Ureter (tissue), 1 donor: ENCODE measurements at places on chromosomes 13 and 19.

GRCh38 chr13:98482476-98483444 lies 94.1 kb downstream of the STK24 start:
- peak; percentile 78 for DNase-seq

GRCh38 chr19:5644037-5644436 lies 21.2 kb downstream of the SAFB start:
- DNase-seq: no peak

DNA sequence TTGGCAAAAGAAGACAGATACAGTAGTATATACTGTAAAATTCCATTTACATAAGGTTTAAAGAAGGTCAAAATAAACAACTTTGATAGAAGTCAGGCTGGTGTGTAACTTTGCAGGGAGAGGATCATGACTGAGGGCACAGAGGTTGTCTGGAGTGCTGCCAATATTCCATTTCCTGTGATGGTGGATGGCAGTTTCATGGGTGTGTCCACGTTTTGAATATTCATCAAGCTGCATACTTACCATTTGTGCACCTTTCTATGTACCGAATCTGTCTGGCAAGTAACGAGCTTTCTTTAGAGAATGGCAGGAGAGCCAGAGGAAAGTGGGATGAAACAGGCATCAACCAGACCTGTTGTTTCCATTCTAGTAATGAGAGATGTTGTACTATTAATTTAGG lies 420.5 kb upstream of the HTR2A start:
- DNase-seq: no peak

DNA sequence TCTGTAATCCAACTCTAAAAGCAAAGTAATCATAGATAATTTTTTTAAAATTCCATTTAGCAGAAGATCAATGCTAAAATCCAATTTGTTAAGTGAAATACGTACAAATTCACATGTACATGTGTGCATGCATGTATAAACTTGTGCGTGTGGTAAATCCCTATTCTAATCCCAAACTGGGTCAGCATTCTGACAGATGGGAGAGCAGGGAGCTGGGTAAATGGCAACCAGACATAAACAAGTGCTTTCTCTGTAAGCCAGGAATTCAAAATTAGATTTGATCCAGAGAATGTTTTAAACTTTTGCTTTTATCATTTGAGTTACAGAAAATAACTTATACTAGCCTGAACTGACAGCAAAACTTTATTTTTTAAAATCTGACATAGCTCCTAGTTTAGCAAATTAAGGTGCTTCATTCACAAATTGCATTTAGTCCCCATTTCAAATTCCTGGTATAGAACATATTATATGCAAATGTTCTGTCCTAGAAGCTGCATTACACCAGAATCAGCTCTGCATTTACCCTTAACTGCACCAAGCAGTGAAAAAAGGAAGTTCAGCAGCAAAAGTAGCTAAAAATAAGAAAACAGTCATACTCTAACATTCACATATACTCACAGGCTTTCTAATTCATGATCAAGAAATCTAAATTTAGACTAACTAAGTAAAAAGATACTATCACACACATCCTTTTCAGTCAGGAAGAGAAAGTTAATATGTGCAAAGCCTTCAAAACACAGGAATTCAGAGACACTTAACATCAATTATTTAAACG lies 32.6 kb downstream of the UBL3 start:
- DNase-seq: no peak

DNA sequence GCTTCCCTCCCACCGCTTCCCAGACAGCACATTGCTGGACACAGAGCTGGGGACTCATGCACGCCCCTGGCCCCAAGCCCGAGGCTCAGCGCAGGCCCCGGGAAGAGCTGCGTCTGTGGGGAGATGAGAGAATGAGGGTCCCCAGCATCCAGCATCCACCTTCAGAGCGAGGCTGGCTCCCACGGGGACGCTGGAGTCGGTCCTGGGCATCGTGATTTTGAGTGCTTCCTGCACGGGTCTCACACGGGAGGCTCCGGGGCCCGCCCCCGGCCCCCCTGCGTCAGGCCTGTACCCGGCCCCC lies 4.7 kb downstream of the NCLN start:
- DNase-seq: no peak

- no peak for DNase-seq
Measured at GRCh38 chr13:64078025-64078424, 2662.4 kb upstream of the PCDH20 start.

DNA sequence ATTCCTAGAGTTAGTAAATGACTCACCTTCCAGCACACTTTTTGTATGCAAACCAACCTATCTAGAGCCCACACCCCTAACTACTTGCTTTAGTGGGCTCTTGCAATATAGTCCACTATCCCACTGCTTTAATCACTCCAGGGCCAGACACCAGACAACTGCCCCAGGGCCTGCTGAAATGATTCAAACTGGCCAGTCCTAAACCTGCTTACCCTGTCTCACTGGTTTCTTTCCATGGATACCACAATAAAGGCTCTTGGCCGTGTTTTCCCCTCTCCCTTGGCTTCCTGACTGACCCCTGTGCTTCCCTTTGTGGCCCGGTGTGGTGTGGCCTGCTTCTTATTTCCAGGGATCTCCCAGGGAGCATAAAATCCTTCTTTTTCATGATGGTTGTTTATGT lies 14.6 kb downstream of the HS6ST3 start:
- no peak for DNase-seq

DNA sequence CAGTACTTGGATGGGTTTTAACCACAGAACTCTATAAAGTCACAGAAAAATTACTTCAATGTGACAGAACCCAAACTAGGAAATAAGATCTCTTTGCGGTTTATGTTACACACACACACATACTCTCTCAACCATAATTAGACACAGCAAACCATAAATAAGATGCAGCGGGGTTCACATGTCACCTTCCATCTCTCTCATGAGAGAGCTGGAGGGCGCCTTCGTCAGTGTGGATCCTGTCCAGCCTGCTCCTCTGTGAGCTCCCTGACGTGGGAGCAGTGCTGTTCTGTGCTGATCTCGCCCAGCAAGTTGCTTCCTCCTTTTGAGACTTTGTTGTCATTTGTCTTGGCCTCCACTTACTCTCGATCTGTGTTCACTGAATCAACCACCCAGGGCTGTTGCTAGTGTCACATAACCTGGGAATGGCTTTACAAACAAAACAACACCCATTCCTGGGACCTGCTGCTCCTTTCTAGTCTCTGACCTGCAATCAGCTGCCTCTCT lies 204.9 kb upstream of the KL start:
- DNase-seq: no peak

DNA sequence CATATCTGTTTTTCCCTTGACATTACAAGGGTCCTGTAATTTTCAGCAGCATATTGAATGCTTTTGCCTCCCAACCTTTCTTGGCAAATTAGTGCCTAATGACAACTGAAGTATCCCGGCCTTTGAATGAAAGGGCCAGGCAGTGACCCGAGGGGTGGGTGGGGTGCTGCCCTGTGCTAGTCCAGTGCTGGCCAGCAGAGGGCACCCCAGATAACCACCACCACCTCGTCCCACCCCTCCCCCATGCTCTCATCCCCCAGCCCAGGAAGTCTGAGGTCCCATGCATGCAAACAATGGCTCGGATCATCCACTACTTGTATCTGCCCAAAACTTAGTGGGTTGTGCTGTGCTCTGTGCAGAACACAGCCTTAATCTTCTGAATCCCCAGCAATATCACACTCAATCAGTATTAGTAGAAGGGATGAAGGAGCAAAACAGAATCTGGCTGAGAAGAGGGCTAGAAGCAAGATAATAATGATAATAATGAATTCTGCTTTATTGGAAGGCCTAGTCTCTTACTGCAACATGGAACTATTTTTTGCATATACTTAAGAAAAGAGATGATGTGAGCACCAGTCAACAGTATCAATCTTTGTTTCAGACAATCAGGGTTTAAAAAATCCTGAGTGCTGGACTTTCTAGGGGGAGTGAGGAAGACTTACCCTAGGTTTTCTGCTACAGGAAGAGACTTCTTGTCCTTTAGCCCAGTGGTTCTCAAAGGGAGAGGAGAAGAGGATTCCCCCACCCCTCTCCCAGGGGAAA lies 3.8 kb downstream of the ATP12A start:
- DNase-seq: no peak

- no peak for DNase-seq
Measured at GRCh38 chr19:32864318-32865007, 5.1 kb downstream of the SLC7A9 start.

GRCh38 chr13:85652491-85652890 lies 146.7 kb downstream of the SLITRK6 start:
- DNase-seq: no peak

DNA sequence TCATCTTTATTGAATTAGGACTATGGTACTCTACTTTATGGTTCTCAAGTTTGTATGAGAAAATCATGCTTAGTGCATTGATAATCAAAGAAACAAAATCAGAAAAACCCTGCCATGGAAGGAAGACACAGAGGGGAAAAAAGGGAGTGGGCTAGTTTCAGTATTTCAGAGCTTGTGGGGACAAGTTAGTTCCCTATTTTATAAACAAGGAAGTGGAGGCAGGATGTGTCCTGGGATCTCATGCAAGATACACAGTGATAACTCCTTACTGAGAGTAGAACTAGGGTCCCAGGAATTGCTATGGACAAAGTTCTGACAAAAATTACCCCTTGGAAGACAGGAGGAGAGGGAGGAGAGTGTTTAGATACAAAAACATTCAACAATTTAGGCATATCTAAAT lies 1277.3 kb downstream of the UQCRFS1 start:
- DNase-seq: no peak

- no peak for DNase-seq
Measured at GRCh38 chr13:40592035-40592434, 74.4 kb downstream of the FOXO1 start.

- DNase-seq: no peak
Measured at GRCh38 chr19:54415901-54416673, 823 bp downstream of the TTYH1 start.

- no peak for DNase-seq
Measured at GRCh38 chr19:29675120-29675649, 9.9 kb downstream of the PLEKHF1 start.

DNA sequence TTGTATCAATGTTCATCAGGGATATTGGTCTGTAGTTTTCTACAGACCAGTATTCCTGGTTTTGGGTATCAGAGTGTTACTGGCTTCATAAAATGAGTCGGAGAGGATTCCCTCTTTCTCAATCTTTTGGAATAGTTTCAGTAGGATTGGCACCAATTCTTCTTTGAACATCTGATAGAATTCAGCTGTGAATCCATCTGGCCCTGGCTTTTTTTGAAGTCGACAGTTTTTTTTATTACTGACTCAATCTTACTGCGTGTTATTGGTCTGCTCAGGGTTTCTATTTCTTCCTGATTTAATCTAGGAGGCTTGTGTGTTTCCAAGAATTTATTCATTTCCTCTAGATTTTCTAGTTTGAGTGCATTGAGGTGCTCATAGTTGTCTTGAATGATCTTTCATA lies 11.4 kb downstream of the TEX26 start:
- DNase-seq: no peak

DNA sequence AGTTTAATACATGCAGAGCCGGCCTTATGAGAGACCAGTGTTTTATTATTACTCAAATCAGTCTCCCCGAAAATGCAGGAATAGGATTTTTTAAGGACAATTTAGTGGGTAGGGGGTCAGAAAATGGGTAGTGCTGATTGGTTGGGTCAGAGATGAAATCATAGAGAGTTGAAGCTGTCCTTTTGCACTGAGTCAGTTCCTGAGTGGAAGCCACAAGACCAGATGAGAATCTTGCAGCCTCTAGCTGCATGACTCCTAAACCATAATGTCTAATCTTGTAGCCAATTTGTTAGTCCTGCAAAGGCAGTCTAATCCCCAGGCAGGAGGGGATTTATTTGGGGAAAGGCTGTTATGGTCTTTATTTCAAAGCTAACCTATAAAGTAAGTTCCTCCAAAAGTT lies 1163.9 kb downstream of the DIAPH3 start:
- no peak for DNase-seq

- DNase-seq: no peak
Measured at GRCh38 chr13:79541426-79542049, 60.6 kb downstream of the NDFIP2 start.

- DNase-seq: peak; percentile 74
Measured at GRCh38 chr19:2034729-2035589, 16.1 kb downstream of the MKNK2 start.

- no peak for DNase-seq
Measured at GRCh38 chr13:99655351-99656091, 154.2 kb downstream of the TM9SF2 start.

DNA sequence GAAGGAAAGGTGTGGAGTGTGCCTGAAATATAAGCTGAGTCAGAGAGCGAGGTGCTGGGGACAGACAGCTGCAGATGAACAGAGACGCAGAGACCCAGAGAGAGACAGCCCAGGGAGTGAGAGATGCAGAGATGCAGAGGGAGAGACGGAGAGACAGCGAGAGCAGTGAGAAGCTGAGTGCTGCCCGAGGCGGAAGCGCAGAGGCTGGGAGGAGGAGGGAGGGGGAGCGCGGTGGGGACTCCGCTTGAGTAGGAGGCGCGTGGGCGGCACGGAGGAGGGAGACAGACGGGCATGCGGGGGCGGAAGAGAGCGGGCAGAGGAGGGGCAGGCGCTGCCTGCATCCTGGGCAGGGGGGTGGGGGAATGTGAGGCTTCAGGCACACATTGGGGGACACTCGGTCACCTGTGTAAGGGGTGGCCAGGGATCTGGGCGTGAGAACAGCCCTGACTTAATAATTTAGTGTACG lies 25.7 kb downstream of the SLC8A2 start:
- peak; percentile 73 for DNase-seq

DNA sequence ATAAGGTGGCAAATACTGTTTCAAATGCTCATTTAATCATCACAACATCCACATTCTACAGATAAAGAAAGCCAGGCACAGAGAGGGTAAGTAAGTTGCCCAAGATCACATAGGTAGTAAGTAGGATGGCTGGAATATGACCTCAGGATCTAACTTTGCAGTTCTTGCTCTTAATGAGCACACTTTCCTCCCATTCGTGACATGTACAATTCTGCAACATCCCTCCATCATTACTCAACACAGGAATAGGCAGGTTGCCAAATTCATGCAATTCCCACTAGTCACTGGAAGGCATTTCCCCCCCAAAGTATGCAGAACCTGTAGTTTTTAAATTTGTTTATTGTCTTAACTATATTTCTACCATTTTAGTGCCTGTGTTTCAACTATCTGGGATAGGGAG lies 109.2 kb downstream of the OLFM4 start:
- DNase-seq: no peak
